T-helper 2 cell (primary cell): ENCODE measurements at places on chromosomes 3 and 15.

GRCh38 chr3:123813876-123814275, 70.3 kb downstream of the MYLK start:
- DNase-seq: no peak

- peak; percentile 12 for DNase-seq
Measured at GRCh38 chr3:156388497-156389448, 166.1 kb downstream of the SSR3 start.

DNA sequence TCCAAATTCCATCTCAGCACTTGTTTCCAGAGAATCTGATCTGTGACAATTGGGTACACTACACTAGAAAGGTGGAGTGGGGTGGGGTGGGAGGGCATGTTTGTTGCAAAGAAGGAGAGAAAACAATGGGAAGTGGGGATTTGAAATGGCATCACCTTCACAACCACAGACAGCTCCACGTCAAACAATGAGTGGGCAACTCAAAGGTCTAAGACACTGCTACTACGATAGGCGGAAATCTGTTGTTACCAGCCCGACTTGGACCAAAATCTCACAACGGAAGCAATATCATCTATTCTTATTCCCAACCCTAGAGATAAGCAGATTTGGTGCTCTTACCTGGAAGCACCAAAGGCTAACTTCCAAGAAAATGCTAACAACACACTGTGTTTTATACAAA, 3.3 kb downstream of the CYP19A1 start:
- no peak for DNase-seq

DNA sequence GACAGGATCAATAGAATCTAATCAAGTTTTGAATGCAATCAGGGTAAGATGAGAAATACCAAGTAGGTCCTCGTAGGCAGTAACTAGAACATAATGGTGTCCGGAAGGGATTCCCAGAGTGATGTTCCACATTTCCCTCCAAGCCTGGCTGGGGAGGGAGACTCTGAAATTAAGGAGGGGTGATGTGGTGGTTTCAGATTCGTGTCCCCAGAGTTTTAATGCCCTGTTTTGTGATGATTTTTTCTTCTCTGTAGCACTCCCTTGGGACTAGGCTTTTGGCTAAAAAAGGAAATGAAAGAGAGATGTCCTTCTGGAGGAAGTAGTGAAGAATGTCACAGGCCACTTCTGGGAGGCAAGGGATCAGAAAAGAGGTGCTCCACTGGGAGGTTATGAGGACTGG, 108.3 kb upstream of the CACNA2D3 start:
- DNase-seq: no peak

DNA sequence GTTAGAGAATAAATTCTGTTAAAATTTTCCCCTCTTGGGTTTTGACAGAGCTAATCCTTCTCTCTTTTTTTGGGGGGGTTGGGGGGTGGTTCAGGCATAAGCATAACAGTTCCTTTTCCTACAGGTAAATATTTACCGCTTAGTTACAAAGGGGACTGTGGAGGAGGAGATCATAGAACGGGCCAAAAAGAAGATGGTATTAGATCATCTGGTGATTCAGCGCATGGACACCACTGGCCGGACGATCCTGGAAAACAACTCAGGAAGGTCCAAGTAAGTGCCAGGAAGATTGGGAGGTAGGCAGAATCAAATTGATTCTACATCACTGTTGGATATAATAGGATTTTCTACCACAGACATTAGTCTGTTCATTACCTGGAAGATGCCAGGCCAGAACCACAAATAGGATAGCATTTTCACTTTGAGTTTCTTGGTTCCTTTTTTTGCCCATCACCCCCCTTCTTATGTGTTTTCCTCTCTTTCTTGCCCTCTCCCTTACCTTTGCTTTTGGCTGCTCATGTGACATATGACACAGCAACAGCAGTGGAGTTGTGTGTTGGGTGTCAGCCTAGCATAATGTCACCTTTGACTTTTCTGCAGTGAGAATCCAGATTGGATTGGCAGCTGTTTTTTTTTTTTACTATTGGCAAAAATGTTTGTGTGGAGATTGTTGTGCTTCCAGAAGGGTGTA, 79.0 kb downstream of the CHD2 start:
- DNase-seq: no peak

- no peak for DNase-seq
Measured at GRCh38 chr3:39022286-39022630, 29.5 kb downstream of the SCN11A start.

DNA sequence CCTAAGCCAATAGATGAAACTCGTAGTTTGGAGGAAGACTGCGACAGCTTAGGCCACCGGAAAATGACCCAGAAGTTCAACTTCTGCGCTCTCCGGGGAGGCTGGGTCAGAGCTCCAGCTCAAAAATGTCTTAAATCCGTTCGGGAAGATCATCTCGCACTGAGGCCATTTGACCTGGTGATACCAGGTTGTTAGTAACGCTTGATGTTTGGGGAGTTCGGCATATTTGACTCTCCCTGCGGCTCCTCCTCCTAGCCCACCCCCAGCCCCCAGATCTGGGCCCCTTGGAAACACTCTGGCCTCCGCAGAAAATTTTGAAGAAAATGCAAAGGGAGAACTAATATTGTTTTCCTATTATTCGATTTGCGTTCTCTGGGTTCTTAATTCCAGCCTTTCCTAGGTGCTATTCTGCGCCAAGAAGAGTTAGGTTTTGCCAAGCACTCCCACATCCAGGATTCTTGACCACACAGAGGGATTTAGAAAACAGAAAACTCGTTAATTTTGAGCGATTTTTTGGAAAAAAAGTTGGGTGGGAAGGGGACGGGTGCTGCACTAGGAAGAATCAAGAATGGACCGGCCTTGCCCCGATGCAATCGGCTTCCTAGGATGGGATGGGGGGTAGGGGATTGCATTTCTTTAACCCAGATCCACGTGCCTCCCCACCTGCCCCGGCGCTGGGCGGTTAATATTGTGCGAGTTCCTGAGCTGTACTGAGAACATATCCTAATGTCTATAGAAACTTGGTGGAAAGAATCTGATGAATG, 50.0 kb downstream of the ZIC4 start:
- DNase-seq: no peak

DNA sequence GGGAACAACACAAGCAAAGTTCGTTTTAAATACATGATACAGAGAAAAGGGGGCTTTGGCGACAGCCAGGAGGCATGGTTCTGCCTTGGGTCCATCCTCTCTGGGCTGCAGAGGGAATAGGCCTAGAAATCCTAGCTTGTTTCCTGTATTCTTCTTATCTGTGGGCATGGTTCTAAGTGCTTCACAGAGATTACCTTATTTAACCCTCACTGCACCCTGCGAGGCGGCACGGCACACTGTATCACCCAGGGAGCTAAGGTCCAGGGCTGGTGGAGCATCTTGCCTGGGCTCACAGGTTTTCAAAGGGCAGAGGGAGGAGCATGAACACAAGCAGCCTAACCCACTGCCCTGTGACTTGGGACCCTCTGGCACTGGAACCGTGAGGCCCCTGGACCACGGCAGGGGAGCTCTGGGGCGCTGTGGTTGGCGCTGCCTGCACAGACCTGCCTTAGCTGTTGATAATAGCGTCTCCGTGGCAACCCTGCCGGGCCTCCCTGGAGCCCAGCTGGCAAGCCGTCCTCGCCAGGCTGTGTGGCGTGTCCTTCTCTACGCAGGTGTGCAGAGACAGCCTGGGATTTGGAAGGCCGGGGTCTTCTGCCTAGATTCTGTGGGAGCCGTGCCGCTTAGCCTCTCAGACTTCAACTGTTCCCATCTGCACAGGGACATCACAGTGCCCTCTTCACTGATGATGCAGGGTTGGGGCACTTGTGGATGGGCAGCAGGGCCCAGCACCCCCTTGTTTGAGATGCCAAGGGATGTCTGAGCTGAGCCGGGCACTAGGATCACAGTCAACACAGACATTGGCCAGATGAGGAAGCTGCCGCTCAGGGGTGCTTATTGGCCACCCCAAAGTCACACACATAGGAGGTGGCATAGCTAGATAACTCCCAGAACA, 154.6 kb upstream of the TLE3 start:
- no peak for DNase-seq

DNA sequence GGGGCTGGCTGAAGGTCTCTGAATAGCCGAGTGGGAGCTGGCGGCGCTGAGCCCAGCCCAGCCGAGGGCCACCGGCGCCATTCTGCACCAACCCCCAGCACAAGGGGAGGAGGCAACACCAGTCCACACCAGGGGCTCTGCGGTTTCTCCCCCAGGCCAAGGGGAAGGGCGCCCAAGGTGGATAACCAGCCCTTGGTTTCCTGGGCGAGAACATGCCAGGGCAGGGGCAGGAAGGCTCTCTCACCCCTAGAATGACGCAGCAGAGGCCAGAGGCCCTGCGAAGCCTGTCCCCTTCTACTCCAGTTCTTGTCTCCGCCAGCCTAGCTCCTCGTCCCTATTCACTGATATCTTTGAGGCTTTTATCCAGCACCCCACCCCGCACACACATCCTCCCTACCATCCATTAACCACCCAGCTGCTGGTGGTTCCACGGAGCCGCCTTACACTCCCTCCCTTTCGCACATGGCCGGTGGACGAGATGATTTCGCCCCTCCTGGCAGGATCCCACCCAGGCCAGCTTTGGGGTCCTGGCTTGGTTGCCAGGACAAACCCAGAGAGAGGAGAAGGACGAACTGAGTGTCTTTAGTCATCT, 1.3 kb downstream of the RBPMS2 start:
- DNase-seq: no peak
